Psoas muscle (tissue), 8 donors: ENCODE measurements at places on chromosomes 3 and 15.

DNA sequence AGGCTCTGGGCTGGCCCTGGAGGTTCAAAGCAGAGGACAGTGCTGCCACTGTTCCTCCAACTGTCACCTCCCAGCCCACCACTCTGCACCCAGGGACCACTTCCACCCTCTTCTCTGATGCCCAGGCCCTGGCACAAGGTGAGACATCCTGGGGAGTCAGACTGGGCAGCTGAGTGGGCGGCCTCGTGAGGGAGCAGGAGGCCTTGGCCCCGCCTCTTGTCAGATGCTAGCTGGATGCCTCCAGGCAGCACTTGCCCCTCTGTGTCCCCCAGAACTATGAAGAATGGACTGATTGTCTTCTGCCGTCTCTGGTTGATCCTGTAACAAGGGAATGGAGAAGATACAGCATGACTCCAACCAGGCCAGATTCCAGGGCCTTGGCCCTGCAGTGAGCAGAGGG is 191.0 kb upstream of the LINGO1 start:
- no peaks in the 10 kb centered on the region for H3K36me3 ChIP-seq
- DNase-seq, result no peak
- no peak overlapping the region for H3K27ac ChIP-seq
- H3K4me3 ChIP-seq, result no peak overlapping the region
- H3K4me1 ChIP-seq, result no peaks in the 10 kb centered on the region

DNA sequence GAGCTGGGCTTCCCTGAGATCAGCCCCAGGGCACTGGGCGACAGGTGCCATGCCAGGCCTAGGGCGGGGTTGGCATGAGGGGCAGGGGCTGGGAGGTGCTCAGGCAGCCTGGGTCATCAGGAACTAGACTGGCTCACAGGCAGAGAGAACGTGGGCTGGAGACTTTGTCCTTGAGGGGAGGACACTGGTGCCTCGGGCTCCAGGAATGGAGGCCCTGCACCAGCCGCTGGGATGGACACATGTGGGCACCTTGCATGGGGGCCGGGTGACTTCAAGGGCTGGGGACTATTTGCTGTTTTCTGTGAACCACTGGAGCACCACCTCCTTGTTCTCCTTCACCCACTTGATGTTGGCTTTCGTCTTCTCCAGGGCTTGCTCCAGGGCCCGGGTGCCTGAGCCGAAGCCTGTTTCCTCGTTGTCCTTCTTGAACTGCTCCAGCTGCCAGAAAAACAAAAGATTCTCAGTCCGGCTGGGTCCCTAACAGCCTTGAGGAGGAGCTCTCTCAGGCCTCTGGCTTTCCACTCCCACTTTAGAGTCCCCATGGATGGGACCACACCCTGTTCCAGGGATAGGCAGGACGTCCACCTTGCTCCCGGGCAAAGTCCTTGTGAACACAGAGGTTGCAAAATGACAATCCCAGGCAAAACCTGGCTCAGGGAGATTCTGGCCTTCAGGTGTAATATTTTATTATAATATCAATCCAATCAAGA is 9.1 kb downstream of the MESP2 start:
- no peak overlapping the region for H3K4me3 ChIP-seq
- H3K27me3 ChIP-seq, result no peaks in the 10 kb centered on the region
- H3K27ac ChIP-seq, result no peak overlapping the region
- H3K36me3 ChIP-seq, result no peaks in the 10 kb centered on the region
- no peaks in the 10 kb centered on the region for H3K4me1 ChIP-seq

DNA sequence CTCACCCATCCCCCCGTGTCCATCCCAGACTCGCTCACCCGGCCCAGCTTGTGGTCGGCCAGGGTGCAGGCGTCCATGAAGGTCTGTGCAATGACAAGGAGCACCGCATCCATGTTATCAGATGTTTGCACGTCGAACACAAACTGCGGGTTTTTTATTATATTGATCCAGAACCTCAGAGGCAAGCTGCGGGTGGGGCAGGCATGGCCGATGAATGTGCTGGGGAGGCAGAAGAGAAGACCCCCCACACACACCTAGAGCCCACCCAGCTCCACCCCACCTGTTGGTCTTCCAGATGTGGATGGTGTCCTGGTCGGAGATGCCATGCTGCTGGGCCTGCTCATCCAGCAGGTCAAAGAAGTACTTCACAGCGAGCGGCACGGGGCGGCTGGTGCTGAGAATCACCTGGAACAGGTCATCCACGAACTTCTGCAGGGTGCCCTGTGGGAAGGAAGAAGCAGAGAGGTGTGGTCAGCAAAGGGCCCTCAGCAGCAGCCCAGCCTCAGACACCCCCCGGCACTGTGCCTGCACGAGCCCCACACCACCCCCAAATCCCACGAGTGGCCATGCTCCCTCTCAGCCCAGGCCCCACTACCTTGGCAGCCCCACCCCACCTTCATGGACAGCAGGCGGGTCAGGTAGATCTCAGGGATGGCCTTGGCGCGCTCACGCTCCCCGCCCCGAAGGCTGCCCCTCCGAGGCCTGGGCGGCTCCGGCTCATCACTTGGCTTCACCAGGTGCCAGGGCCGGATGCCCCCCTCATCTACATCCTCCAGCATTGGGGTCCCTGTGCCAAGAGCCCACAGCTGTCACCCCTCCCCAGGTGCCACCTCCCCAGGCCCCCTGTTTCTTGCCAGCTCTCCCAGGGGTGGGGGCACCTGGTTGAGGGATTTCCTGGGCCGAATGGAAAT is 20.3 kb downstream of the PLXNB1 start:
- no peak overlapping the region for H3K27ac ChIP-seq
- H3K27me3 ChIP-seq, result peaks cover 2% of the 10 kb centered on the region
- H3K4me1 ChIP-seq, result no peaks in the 10 kb centered on the region
- peak; percentile 9 for DNase-seq
- H3K4me3 ChIP-seq, result no peak overlapping the region

- no peaks in the 10 kb centered on the region for H3K27me3 ChIP-seq
- peak overlapping the region; percentile 48 for H3K4me3 ChIP-seq
- H3K27ac ChIP-seq, result peak overlapping the region; percentile 44
- peaks cover 34% of the 10 kb centered on the region for H3K4me1 ChIP-seq
- H3K36me3 ChIP-seq, result no peaks in the 10 kb centered on the region
These were observed 45.4 kb upstream of the RPL32 start for GRCh38 chr3:12886736-12887135.

DNA sequence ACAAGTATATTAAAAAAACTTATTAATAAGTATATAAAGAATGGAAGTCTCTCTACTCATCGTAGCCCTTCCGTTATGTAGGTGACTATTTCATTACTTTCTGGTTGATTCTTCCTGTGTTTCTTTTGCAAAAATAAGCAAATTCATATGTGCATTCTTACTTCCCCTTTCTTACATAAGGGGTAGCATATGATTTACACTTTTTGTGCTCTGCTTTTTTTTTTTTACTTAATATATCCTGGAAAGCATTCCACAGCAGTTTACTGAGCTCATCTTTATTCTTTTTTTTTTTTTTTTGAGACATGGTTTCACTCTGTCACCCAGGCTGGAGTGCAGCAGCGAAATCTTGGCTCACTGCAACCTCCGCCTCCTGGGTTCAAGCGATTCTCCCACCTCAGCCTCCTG is 12.9 kb downstream of the SCAMP5 start:
- no peak overlapping the region for H3K4me3 ChIP-seq
- H3K4me1 ChIP-seq, result no peaks in the 10 kb centered on the region
- H3K27ac ChIP-seq, result no peak overlapping the region
- DNase-seq, result no peak
